ENCODE measurements at places on chromosomes 4 and X. TPM values are rescaled to one million over a fixed set of nuclear protein-coding genes. Genes with fewer than 3 reads are reported as not detected.

BCORL1 gene
- total RNA-seq: 12.4 TPM

GRCh38 chrX:15749642-15750610, 11.9 kb downstream of the CA5B start:
- no peak for DNase-seq

DNA sequence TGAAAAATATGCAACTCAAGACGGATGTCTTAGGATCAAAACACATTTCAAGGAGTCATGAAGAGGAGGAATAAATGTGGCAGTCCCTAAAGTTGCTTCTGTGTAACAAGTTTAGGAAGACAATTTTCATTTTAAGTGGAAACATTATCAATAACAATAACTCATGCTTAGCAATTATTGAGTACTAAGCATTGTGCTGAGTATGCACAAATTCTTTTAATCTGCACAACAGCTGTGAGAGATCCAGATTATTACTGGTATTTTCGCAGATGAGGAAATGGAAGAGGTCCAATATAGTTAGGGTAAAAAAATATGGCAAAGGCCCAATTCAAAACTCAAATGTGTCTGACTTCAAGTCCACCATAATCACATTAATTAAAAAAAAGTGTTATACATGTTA, 2.9 kb upstream of the TEX13B start:
- no peak for DNase-seq

HHIP gene
- not detected for total RNA-seq

DNA sequence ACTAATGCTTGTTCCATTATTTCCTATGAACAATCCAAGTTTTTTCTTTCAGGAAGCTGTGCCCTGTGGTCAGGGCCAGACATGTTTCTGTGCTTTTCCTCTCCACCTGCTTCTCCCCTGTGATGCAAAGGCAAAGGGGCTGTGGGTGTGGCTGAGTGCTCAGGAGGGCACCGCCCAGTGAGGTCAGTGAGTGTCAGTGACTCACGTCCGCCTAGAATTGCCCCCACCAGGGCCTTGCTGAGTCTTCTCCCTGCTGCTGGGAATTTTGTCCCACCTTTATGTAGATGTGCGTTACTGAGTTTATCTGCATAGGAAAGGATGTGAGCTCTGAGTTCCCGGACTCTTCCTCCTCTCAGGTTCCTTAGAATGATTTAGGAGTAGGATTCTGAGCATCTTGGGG, 283.2 kb downstream of the DCHS2 start:
- no peak for DNase-seq

GRCh38 chr4:62402088-62402806, 1202.1 kb downstream of the ADGRL3 start:
- DNase-seq: no peak

DNA sequence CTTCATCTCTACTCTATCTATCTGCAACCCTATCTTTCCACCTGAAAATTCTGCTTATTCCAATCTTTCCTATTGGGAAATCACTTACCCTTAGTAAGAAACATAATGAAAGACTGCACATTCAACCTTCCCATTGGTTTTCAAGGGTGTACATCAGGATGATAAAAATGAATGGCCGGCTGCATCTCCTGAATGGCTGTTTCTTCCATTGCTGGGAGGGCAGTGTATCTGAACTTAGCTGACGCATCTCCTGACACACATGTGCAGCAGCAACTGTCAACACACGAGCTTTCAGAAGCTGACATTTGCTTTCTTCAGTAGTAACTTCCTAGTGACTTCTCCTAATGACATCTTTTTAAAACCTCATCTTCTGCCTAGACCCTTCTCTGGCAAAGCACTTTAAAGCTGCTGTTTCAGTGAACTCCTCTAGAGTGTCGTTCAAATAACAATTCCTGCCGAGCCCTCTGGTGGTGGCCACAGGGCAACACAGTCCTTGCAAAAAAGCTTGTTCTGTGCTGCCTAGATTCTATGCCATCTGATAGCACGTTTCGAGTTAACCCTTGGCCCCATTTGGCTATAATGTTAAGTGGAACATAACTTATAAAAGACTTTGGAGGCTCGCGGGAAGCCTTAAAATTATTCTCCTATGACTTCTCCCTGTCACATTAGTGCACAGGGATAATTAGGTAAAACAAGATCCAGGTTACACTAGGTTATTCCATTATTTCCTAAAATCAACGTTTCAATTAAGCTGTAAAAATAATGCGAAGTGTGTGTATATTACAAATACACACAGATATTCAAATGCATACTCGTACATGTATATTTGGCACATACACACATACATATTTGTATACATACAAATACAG, 2340.7 kb downstream of the PCDH7 start:
- DNase-seq: no peak

DNA sequence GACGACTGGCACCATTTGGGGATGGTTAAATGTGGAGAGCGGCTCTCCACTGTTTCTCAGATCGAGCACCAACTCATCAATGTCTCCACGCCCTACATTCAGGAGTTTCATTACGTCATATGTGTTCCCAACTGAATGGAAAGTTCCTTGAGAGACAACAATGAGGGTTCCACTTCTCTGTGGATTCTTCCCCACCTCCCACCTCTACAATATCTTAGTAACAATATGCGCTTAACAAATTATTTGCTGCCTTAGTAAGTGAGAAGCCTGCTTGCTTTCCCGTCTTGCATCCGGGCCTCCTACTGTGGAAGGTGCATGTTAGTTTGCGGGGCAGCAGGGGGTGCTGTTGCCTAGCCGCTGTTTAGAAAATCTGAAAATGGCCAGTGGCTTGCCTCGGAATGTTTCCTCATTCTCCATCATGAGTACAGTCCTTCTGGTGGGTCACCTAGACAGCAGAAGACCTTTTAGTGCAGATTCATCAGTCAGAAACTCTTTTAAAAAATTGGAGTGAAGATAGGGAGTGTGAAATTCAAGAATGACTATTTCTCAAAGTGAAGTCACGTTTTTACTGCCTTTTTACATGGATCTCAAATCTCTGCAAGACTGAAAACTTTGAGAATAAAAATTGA, 55.7 kb downstream of the PHOX2B start:
- DNase-seq: peak; percentile 44

BRS3 gene
- not detected for total RNA-seq

SLC2A9 gene
- 7.1 TPM for total RNA-seq

GRCh38 chrX:45807572-45808425, 607.1 kb upstream of the DIPK2B start:
- DNase-seq: no peak

KDR gene
- 21.2 TPM for total RNA-seq

TMEM271 gene
- total RNA-seq: not detected

- DNase-seq: no peak
Observed at GRCh38 chrX:152907084-152907651, 9.3 kb downstream of the ZNF185 start.

CSN1S1 gene
- not detected for total RNA-seq

CSAG1 gene
- total RNA-seq: not detected

NUP62CL gene
- 2.2 TPM for total RNA-seq

DNA sequence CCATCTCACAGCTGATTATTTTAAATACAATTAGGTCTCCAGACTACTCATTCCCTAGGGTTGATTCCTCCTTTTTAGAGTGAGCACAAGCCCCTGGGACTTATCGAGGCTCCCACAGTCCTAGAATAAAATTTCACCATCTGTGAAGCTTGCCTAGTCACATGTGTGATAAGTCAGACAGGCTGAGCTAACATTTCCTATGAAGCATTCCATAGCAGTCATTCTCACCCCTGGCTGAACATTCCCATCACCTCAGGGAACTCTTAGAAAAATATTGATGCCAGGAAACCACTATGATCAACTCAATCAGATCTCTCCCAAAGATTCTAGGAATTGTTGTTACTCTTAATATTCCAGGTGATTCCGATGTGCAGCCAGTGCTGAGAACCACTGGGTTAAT, 37.7 kb downstream of the ARHGEF9 start:
- no peak for DNase-seq

ELMOD2 gene
- total RNA-seq: 15.6 TPM

GPAT3 gene
- 38.9 TPM for total RNA-seq

Measured in left ventricle myocardium superior (tissue), 1 donor.